Thymus (tissue), 14 donors: ENCODE measurements at places on chromosomes 12 and 14.

DNA sequence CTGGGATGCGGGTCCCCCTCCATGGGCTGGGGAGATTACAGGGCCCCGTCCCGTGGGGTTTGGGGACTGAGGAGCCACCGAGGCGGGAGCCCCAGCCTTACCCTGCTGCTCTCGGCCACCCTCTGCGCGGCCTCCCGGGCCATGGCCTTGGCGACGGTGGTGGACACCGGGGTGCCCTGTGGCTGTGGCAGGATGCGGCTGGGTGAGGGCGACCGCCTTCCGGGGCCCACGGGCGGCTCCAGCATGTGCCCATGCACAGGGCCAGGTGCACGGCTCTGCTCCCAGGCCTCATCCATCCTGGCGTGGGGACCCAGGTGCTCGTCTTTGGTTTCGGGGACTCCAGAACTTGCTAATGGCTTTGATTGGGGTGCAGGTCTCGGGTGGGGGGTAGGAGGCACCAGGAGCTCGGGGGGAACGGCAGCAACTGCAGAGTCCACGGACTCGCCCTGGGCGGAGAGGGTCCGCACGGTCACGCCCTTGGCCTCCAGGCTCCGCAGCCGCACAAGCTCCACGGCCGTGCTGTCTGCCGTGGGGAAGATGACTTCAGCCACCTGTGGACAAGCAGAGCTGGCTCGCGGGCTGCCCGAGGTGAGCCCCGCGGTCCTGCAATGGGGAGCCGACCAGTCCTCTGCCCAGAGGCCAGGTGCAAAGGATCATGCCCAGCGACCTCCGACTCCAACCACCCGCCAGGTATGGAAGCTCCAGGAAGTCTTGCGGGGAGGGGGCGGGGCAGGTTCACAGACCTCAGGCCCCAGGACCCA, 99.2 kb downstream of the PIWIL1 start:
- DNase-seq: no peak

GRCh38 chr12:56601503-56601902, 28.6 kb downstream of the BAZ2A start:
- no peak for DNase-seq

GRCh38 chr12:96425321-96425720, 25.1 kb upstream of the CDK17 start:
- no peak for DNase-seq

GRCh38 chr12:47021298-47021697, 58.1 kb upstream of the PCED1B start:
- DNase-seq: peak; percentile 56

DNA sequence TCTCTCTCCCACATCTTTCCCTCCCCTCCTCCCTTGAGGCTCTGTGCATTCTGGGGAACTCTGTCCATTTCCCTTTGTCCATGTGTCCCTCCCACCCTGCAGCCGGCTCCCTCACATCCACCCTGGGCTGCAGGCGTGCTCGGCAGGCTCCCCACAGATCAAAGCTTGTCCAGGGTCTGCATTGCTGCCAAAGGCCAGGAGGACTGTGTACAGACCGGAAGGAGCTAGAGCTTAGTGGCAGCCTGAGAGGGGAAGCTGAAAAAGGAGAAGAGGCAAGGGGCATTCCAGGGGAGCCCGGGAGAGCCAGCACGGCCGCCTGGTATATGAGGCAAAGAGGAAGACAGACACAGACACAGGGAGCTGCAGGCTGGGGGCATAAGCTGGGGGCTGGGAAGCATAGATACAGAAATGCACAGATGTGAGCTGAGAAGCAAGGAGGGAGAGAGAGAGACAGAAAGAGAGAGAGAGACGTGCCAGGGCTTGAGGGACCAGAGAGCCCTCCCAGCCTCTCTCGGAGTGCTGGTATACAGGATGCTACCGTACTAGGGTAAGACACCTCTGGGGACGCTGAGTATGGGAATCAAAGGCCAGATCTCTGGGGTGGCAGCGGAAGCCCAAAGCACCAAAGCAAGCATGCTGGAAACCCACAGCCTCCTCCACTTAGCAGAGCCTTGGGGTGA, 3.3 kb downstream of the CD4 start:
- no peak for DNase-seq

DNA sequence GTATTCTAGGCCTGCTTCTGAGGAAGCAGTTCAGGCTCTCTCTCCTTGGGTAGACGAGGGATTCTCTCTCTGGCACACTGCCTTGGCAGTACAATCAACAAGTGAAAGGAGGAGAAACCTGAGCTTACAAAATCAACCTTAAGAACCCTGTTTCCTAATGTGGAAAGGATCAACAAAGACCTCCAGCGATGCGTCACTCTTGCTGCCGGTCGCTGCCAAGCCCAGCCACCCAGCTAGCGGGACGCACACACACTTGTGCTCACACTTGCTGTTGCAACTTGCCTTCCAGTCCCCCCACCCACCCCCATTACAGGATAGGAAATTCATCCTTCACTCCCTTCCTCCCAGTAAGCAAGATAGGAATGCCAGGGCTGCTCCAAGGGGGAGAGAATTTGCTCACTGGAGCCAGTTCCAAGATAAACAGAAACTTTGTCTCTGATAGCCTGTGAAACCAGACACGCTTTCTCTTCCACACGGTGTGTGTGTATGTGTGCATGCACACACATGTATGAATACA, 144.3 kb downstream of the BCL11B start:
- peak; percentile 25 for DNase-seq

- DNase-seq: no peak
Observed at GRCh38 chr14:49362916-49363315, 223.3 kb downstream of the RPS29 start.
